Umbilical cord (tissue), 2 donors: ENCODE measurements at places on chromosomes 16 and 17.

GRCh38 chr17:74873874-74874614, 1.2 kb upstream of the FDXR start:
- DNase-seq, result no peak

GRCh38 chr16:84471966-84472365, 32.5 kb downstream of the MEAK7 start:
- no peak for DNase-seq

GRCh38 chr16:65481956-65482355, 360.1 kb upstream of the CDH11 start:
- DNase-seq, result no peak

- no peak for DNase-seq
Measured at GRCh38 chr16:57144027-57144426, 41.8 kb downstream of the PSME3IP1 start.

GRCh38 chr17:7576432-7576937, 3.0 kb upstream of the CD68 start:
- no peak for DNase-seq

DNA sequence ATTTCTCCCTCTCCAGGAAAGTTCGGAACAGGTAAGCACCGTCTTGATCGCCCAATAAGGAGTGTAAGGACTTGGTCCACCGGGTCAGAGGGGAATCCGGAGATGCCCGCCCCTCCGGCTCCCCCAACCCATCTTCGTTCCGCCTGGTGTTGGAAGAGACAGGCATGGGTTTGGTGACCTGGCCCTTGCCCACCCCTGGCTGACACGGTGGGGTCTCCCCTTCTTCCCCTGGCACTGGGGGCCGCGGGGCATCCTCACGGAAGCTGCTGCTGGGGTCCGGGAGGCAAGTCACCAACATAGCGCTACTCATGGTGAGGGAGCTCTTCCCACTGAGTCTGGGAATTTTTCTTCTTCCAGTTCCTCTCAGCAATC, 3.2 kb downstream of the AXIN2 start:
- DNase-seq, result no peak
